CD4-positive, CD25-positive, alpha-beta regulatory T cell (primary cell): ENCODE measurements at places on chromosomes 7 and 10. TPM values are rescaled to one million over a fixed set of nuclear protein-coding genes. Genes with fewer than 3 reads are reported as not detected.

- DNase-seq: no peak
- H3K4me1 ChIP-seq: no peaks in the 10 kb centered on the region
- H3K27me3 ChIP-seq: peaks cover 10% of the 10 kb centered on the region
- H3K27ac ChIP-seq: no peak overlapping the region
- no peaks in the 10 kb centered on the region for H3K36me3 ChIP-seq
Observed at GRCh38 chr10:78664929-78665553, 403.7 kb upstream of the ZMIZ1 start.

The ADCY1 gene
- polyA plus RNA-seq: not detected

DNA sequence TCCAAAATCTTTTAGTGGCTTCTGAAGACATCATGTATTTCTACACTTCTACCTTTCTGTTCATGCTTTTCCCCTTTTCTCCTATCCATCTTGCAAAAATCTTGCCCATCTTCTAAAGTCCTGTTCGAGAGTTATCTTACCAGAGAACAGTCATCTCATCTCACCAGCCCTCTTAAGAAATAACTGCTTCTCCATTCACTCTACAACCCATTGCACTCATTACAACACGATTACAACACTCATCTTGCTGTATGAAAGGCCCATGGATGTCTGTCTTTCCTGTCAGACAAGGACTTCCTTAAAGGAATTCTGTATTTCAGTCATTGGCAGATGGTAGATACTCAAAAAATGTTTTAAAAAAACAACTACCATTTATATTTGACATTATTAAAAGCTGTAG, 30.8 kb downstream of the ZNF438 start:
- DNase-seq: no peak
- peaks cover 12% of the 10 kb centered on the region for H3K4me1 ChIP-seq
- H3K4me3 ChIP-seq: no peak overlapping the region
- H3K36me3 ChIP-seq: no peaks in the 10 kb centered on the region
- no peak overlapping the region for H3K27ac ChIP-seq

DNA sequence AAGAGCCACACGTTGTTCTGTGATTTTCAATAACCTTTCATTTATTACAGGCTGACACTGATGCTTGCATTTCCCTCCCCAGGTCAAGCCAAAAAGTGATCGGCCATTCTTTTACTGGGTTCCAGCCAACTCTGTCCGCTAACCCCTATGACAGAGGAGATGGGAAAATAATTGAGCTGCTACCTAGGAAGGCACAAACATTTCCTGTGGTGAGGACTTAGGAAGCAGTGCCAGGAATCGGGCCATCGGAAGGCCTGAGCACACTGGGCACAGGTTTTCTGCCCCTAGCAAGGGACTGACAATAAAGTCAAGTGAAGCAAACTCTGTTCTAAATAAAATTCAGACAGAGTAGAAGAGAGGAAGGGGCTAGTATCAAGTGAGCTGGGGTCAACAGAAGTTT, 313.0 kb upstream of the AOAH start:
- H3K36me3 ChIP-seq: peaks cover 34% of the 10 kb centered on the region
- H3K27me3 ChIP-seq: no peaks in the 10 kb centered on the region
- no peak overlapping the region for H3K27ac ChIP-seq
- no peak overlapping the region for H3K4me3 ChIP-seq
- DNase-seq: no peak
- no peaks in the 10 kb centered on the region for H3K4me1 ChIP-seq

The ALOX5 gene
- 0.23 TPM for polyA plus RNA-seq

The PRKG1 gene
- not detected for polyA plus RNA-seq

DNA sequence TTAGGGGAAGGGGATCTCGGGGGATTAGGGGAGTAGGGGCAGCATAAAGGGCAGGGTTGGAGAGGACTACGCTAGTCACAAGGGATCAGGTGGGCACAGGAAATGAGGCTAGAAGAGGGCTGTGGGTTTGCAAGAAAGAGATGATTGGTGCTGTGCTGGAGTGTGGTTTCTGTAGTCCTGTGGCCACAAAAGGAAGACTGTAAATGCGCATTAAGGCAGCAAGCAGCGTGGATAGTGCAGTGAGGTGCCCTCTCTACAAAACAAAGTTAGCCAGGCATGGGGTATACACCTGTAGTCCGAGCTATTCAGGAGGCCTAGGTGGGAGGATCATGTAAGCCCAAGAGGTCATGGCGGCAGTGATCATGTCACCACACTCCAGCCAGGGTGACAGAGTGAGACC, 212.1 kb downstream of the MLLT10 start:
- H3K27ac ChIP-seq: no peak overlapping the region
- peaks cover 21% of the 10 kb centered on the region for H3K36me3 ChIP-seq
- H3K4me3 ChIP-seq: no peak overlapping the region
- no peaks in the 10 kb centered on the region for H3K27me3 ChIP-seq

DNA sequence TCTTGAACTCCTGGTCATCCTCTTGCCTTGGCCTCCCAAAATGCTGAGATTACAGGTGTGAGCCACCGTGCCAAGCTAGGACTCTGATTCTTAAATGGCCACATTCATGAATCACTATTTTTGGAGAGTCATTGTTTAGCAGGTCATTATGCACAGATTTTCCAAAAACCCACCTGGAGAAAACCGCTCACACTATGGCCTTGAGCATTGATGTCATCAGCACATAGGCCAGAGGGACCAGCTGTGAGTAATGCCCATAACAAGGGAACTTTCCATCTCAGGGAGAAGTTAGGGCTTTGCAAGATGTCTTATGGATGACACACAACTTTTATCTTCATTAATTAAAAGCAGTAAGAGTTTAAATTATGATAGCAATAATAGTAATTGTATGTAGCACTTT, 86.4 kb upstream of the KIF5B start:
- no peaks in the 10 kb centered on the region for H3K4me1 ChIP-seq
- no peak overlapping the region for H3K27ac ChIP-seq
- no peak for DNase-seq
- H3K4me3 ChIP-seq: no peak overlapping the region
- no peaks in the 10 kb centered on the region for H3K27me3 ChIP-seq

The SERPINE1 gene
- polyA plus RNA-seq: not detected

The CTAGE6 gene
- polyA plus RNA-seq: not detected

The SPDYE8 gene
- not detected for polyA plus RNA-seq

DNA sequence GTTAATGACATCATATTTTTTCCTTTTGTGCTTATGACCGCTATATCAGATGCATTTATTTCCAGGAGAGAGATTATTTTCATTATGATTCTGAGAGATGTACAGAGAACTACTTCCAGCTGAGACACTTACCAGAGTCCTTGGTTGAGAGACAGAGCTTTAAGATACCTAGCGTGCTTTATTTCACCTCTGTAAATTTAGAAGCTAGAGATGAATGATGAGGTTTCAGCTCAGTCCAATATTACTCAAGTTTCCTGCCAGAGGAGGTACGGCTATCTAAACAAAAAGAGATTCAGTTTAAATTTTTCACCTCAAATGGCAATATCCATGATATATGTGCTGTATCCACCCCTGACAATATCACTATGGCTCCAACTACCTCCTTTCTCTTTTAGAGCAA, 182.6 kb upstream of the FAM3C start:
- no peak for DNase-seq
- H3K27me3 ChIP-seq: peaks cover 8% of the 10 kb centered on the region
- no peak overlapping the region for H3K27ac ChIP-seq
- no peaks in the 10 kb centered on the region for H3K4me1 ChIP-seq

DNA sequence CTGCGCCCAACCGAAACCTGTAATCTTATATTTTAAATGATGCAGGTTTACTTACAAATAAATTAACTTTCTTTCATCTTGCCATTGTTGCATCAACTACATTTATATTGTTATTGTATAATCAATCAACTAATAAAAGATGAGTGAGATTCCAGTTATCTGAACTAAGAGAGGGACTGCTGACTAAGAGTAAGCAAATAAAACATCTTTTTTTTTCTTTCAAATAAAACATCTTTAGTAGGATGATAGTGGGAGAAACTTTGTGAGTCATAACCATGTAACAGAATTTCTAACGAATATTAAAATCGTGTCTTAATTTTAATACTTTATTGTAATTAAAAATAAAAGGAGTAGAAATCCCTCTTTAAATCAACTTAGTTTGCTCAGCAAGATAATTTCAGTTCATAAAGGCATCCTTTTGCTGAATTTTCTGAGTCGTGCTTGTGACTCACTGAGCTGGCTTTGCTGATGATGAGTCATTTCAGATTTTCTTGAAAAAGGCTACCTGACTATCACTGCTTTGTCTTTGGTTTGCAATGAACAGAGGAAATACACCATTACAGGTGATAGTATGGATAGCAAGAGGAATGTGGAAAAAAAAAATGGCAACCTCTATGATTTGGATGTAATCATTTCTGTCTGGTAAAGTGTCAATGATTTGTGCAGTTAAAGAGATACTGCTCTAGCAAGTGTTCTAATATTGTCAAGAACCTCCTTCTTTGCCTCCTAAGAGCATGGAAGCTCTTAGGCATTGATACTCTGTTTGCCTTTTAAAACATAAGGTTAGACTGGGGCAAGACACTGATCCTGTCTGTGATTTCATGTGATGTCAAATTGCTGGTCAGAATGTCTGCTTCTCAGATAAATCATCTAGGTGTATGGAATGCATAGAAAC, 119.5 kb downstream of the GPR158 start:
- H3K36me3 ChIP-seq: no peaks in the 10 kb centered on the region
- H3K27me3 ChIP-seq: no peaks in the 10 kb centered on the region
- no peak overlapping the region for H3K27ac ChIP-seq

DNA sequence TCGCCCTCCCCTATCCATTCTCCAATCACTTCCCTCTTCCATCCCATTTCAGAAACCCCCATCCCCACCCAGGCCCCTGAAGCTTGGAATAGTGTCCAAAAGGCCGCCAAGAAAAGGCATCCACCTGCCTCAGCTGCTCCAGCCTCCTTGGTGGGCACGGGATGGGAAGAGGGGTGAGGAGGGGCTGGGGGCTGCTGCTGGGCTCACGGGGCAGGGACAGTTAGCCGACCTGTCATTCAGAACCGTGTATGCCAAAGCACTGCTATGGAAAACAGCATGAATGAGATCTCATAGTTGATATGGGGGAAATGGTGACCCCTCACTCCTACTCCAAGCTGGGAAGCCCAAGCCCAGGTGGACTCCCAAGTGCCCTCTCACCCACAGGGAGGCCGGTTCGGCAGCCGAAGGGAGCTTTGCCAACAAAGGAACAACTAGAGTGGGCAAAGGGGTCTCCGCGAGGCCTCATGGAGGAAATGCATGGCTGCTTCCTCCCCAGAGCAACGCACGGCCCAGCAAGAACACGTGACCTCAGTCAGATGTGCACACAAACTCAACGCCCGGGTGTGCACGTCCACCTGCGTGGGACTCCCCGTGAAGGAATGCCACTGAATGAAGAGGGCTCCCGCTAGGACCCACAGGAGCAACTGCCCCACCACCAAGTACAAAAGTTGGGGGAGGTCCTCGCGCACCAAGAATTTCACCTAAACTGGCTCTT, 52.5 kb downstream of the EBF3 start:
- DNase-seq: no peak
- H3K36me3 ChIP-seq: no peaks in the 10 kb centered on the region
- H3K27me3 ChIP-seq: no peaks in the 10 kb centered on the region
- no peaks in the 10 kb centered on the region for H3K4me1 ChIP-seq

DNA sequence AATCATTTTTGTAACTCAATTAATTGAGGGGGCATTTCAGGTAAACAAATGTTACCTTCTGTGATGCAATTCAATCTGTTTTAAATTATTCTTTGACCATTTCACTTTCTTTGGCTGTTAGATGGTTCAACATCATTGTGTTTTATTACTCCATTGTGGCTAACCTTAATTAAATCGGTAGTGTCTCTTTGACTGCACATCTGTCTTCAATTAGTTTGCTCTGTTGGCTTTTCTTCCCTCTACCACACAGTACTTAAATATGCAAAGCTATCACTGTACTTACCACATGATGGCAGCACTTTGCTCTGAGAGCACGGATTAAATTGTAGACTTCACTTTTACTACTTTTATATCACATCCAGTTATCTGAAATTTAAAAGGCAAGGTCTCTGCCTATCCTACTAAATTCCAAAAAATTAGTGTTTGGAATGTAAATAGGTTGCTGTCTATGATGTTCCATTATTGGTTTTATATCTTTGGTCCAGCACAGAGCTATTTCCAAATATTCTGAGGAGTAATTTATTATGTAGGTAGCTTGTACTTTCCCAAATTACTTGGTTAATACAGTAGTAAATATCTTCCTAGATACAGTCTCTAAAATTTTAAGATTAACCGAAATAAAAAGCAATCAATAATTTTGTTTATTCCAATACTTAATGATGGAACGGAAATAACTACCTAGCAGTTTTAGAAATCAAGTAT, 352.0 kb downstream of the PCLO start:
- H3K4me3 ChIP-seq: no peak overlapping the region
- DNase-seq: no peak
- H3K27me3 ChIP-seq: no peaks in the 10 kb centered on the region

- peaks cover 7% of the 10 kb centered on the region for H3K27me3 ChIP-seq
- H3K27ac ChIP-seq: no peak overlapping the region
- no peak for DNase-seq
Observed at GRCh38 chr10:96502561-96503282, 11.0 kb downstream of the TLL2 start.
